NCI-H1092 treated with DMSO at 0.1 percent for 48 hours (cell line): ENCODE measurements at places on chromosomes 7 and 10.

DNA sequence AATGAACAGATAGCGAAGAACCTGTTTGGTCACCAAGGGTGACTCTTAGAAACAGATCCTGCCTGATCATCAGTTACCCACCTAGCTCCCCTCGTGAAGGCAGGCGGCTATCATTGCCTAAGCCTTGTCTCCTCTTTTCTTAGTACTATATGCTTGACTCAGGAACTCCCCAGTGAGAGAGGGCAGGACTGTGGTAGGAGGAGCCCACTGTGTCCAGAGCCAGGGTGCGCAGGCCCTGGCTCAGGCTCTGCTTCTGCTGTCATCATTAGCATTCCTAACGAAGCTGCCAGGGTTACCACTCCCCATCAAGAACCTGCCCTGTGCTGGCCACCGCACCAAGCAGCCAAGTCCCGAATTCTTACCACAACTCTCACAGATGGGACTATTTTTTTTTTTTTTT lies 160.8 kb downstream of the CHN2 start:
- DNase-seq: no peak

DNA sequence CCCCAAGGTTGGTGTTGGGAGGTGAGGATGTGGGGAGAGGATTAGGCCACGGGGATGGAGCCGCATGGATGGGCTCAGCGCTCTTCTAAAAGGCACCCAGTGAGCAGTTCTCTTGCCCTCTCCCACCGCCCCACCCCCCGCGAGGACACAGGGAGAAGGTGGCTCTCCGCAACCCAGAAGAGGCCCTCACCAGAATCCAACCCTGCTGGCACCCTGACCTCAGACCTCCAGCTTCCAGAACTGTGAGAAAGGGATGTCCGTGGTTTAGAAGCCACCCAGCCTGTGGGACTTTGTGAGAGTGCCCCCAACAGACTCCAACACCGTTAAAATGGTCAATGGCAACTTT lies 242.8 kb upstream of the PPP2R2D start:
- DNase-seq: no peak

DNA sequence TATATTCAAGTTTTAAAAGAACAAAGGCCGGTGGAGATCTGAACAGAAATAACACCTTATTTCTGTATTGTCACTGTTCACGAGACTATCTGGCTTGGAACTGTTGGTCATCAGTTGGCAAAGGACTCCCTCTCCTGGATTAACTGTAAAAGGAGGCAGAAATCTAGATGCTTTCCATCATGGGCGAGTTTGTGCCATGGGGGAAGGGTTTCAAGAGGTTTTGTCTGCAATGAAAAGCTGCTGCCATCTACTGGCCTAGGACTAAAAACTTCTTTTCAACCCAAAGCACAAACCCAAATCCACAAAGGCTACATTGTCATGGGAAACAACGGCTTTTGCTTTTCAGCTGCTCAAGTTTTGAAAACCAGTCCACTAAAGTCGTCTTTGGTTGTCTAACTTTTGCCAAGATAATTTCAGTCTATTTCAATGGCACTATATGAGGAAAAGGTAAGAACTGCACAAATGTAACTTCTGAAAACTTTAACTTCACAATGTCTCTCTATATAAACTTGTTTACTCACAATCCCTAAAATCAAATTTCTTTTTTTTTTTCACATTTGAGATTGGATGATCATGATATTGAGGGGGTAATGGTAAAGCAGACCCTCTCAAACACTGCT lies 196.8 kb downstream of the SKAP2 start:
- peak; percentile 100 for DNase-seq

DNA sequence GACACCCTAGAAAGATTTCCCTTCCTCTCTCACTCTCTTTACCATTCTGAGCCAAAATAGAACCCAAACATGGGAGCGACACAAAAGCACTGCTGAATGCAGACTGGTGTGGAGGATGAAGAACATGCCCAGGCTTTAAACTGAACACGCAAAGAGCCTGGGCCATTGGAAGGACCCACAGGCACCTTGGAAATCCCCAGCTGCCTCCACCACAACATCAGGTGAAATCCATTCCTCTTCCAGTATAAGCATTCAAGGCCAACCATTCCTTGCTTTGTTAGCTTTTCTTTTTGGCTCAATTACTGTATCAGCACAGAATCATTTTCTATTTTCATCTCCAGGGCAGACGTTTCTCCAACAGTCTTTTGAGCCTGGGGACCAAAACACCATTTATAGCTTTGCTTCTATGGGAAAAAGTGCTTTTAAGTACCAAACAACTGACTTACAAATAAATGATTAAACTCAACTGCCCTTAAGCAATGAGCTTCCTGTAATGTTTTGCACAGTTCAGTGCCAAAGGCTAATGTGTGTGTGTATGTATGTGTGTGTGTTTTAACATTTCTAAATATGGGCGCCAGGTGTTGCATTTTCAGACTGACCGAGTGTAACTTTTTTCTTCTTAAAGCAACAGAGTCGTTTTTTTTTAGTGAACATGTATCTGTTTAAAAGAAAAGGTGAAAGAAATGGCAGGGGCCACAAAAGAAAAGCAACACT lies 16.2 kb upstream of the BLNK start:
- DNase-seq: peak; percentile 26

DNA sequence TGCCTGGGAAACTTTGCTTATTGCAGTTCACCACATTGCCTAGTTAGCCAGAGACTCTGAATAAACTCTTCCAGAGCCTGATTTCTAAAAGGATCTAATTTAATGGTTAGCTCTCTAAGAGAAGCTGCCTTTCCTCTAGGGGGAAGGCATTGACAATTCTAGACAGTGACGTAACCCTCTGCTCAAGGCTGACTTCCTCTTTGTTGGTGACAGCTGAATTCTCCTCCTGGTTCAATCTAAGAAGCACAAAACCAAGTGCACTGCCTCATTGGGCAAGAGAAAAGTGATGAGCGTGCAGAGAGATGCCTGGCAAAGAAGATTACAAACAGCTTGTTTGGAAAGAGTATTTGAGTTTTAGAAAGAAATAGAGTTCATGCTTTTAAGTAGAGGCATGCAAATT lies 102.7 kb downstream of the MACC1 start:
- DNase-seq: no peak

DNA sequence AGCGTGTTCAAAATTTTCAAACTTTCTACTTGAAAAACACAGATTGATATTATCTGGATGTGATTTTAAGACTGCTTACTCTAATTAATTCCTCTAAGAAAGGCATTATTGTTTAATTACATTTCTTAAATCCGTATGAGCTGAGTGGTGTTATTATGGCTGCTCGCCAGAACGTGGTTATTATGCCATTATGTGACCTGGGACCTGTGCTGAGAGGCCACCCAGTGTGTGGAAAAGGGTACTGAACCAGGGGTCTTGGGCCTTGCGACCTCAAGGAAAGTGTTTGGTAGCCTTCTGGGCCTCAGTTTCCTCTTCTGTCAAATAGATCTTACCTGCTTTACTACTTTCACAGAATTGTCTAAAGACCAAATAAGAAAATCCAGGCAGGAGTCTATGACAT lies 15.4 kb downstream of the LGI1 start:
- no peak for DNase-seq

GRCh38 chr10:89162596-89162995 lies 44.5 kb downstream of the CH25H start:
- no peak for DNase-seq

DNA sequence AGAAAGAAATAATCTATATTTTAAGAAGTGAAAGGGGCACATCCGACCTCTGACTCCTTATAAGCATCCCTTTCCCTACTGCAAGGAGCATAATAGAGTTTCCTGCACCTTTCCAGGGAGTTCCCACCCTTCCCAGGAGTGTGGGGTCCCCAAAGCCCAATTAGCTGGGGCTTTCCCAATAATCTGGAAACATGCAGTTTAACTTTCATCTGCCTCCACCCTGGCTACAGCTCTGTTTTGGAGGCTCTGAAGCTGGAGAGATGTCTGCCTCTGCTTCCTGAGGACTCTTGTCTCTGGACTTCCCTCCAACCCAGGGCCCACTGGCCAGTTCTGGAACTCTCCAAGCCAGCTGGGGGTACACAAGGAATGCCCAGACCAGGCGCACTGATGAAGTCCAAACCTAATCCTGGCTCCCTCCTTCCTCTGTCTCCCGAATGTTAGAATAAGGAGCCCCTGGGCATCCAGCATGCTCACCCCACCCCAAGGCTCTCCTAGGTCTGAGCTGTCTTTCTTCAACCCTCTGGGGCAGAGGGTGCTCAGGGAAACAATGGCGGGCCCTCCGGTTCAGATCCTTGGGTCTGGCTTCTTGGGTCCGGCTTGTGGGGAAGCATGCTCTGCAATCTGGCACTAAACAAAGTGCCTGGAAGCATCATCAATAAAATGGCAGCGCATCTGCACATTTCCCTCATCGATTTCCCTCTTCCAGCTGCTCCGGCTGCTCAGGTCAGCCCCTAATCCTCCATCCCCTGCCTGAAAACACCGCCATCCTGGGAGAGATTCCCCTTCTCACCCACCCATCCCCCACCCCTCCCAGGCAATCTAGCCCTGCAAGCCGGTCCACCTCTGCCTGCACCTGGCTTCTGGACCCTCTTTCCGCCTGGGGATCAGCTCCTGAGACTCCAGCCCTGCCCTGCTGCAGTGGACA lies 13.3 kb downstream of the HOXA4 start:
- DNase-seq: no peak

GRCh38 chr7:82419200-82419599 lies 24.4 kb downstream of the CACNA2D1 start:
- DNase-seq: peak; percentile 32

- DNase-seq: no peak
Measured at GRCh38 chr10:47286116-47286505, 13.9 kb upstream of the GDF10 start.

DNA sequence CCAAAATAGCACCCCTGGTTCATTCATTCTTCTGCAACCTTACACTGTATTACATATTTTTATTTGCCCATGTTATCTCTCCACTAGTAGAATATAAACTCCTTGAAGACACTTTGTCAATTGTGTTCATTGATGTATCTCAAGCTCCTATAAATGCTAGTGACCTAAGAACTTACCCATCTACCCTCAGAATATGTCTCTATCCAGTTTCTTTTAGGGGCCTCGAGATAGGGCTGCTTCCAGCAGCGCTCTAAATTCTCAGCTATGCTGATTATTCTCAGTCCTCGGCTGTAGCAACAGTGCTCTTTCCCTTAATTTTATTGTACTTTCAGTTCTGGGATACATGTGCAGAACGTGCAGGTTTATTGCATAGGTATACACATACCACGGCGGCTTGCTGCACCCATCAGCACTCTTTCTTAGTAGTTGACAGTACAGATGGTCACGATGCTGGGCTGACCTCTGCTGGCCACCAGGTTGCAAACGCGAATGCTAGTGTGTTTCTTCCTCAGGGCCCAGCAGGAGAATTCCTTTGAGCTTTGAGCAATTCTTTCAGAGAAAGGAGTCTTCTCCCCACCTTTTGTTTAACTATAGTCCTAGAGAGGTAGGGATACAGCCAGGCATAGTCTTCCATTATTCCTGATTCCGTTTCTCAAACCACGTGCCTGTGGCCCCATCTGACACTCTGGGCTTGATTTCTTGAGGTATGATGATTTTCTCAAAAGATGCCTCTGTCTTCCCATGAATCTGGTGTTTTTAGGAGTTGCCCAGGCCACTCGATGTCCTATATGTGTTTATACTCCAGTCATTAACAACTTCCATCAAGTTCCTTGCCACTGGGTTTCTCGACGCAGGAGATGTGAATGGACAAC lies 49.1 kb upstream of the CDC14C start:
- DNase-seq: peak; percentile 91

- DNase-seq: peak; percentile 87
Measured at GRCh38 chr7:111090846-111091245, at the start of gene LRRN3. Gene LRRN3, plus strand, starts transcription at chr7:111091127. Its CDS starts 31,646 bp downstream, at chr7:111122773.
